ENCODE measurements at places on chromosomes 7 and 10.

DNA sequence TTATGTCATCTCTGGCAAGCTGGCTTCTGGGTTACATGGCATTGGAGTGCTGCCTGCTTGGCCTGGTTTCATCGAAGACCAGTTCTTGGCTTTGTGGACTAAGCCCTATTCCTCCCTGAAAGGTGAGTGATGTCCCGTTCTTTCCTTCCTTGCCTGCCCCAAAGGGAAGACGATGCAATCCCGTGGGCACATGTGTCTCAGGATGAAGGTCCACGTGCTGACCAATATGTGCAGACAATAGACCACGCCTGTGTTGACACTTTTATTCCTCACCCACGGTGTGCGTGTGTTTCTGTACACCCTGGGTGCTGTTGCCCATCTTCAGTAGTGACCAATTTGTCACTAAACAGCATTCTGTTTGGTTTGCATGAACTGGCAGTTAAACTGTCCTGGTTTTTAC is 28.6 kb upstream of the SHH start:
- DNase-seq, result no peak

DNA sequence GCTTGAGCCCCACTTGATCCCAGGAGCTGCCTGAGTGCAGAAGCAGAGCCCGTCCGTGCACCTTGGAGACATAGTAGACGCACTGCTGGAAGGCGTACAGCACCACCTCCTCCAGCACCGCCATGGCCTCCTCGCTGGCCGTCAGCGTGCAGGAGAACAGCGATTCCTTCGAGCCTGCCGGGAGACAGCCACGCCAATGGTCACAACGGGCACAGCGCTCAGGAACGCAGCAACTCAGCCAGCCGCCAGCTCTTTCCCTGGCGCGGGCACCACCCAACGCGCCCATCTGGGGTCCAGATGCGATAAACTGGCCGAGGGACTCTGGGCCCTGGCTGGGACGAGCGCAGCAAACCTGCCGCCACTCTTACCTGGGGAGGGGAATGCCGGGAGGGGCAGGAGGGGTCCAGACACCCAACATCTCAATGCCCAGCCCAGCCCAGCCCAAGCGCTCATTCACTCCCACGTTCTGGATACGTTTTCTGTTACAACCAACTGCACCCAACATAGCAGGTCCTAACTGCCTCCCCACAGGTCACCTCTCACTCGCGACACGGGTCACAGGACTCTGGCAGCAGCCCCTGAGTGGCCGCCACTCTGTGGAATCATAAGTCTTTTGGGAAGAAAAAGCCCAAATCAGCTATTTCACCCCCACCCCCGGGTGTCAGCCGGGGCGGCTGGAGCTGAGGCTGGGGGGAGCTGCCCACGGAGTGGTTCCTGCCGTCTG is 41.9 kb downstream of the AP5Z1 start:
- no peak for DNase-seq

- DNase-seq, result no peak
These were observed 154.0 kb upstream of the FOXK1 start for GRCh38 chr7:4527988-4528636.

DNA sequence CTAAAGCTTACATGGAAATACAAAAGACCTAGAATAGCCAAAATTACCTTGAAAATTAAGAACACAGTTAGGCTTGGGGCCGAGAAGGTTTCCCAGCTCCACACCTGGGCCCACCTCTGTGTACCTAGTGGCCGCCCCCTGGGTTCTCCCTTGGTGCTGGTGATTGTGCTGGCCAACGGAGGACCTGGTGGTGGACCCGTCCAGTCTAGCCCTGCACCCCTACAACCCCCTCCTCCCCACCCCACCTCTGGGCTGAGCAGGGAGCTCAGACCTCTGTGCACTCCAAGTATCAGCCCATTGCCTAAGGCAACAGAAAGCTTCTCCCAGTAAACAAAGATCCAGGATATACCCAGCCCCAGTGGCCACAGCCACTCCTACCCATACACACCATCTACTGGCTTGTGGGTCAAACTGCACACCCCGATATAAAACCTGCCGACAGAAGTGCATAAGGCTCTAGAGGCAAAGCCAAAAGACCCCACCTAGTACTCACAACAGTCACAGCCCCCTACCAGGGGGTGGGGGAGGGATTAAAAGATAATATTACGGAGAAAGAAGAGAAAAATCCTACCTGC is 105.0 kb upstream of the DIP2C start:
- no peak for DNase-seq

DNA sequence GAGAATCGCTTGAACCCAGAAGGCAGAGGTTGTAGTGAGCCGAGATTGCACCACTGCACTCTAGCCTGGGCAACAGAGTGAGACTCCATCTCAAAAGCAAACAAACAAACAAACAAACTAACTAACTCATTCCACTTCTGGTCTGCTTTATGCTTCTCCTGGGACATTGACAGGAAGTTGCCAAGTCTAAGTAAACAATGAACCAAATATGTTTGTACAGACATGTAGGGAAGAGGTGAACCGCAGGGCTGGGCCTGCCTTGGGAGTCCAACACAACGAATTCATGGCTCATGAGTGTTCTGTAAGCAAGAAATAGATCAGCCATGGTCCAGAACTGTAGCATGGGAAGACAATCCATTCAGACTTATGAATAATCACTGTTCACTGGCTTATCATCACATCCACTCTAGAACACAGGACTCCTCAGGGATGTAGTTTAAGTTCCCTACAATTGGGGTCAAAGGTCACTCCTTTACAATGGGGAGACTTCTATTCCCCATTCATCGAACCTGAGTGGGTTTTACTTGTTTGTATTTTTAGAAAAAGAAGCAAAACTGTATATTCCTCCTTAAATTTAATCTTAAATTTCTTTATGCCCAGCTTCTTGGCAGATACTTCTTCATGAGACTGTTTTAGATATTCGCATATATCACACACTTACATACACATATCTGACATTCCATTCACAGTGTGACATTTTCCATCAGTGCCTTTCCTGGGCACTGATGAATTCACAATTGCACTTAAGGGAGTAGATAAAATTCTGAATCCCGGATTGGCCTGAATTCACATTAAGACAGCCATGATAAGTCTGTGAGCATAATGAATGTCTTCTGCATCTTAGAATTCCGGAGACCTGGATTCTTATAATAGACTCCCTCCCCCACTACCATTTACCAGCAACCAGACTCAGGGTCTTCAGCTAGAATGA is 159.1 kb upstream of the EEPD1 start:
- no peak for DNase-seq

DNA sequence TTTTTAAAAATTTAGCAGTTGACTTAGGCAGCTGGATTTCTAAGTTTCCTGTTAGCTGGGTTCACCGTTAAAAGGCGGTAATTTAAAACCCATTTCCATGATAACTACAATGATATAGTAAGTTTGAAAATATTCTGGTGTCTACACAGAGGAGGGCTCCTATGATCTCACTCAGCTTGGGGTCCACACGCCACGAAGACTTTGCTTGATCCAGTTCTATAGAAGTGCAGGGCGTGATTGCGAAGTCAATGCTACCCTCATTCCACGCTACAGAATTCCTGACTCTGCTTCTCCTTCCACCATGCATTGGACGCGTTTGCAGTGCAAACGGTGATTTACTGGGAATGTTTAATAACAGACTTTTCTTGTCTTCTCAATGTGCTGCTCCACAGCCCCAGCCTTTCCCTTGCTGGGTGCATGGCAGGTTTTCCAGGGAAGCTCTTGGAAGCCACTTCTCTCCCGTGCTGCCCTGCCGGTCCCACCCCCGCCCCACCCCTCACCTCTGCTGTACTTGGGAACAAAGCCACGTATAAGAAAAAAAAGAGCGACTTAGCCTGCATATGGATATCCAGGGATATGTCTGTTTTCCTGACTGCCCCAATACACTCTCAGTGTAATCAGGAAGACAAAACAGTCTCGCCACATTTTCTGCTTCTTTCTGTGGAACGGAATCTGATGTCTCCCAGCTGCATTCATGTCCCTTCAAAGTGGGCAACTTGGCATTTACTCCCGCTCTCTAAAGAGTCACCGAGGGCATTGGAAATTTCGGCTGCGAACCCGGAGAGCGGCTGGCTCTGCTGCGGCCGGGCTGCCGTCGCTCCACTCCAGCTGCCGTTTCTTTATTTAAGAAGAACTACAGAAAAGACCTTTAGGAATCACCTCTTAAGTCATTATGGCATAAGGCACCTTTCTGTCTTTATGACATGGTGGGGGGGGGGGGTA is 434.4 kb upstream of the MGMT start:
- no peak for DNase-seq

DNA sequence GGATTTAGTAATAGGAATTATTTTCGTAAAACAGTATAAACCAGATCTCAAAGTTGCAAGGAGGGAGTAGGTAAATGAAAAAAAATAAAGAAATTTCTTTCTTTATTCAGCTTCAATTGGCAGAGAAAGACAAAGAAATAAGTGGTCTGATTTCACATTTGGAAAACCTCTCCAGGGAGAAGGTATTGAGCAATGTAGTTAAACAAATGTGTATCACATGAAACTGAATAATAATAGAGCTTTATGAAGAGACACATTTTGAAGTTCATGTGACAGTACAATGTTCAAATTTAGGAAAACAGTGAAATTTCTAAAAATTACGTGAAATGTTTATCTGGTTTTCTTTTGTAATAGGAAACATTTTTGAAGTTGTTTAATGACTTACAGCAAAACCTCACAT is 63.0 kb downstream of the TAX1BP1 start:
- no peak for DNase-seq

- DNase-seq, result no peak
These were observed 48.8 kb downstream of the BZW2 start for GRCh38 chr7:16694806-16695205.

DNA sequence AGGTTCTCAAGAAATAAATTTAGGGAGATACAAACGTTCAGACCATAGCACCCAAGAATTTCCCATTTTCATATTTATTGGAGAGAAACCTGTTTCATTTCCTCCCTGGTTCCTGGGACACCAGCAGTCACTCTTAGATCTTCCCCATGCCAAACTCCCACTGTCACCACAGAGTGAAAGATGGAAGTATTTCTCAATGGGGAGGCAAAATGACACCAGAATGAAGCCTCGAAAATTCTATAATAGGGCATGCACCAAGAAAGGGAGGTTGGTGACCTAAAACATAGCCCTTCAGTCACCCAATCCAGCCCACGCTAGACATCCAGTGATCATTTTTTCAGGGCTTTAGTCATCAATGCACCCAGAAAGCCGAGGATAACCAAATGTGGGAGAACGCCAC is 148.1 kb upstream of the PLXDC2 start:
- no peak for DNase-seq

- no peak for DNase-seq
These were observed 182.3 kb upstream of the CDCA7L start for GRCh38 chr7:22127835-22128527.

- no peak for DNase-seq
These were observed 112.4 kb downstream of the CABCOCO1 start for GRCh38 chr10:61775111-61775510.

DNA sequence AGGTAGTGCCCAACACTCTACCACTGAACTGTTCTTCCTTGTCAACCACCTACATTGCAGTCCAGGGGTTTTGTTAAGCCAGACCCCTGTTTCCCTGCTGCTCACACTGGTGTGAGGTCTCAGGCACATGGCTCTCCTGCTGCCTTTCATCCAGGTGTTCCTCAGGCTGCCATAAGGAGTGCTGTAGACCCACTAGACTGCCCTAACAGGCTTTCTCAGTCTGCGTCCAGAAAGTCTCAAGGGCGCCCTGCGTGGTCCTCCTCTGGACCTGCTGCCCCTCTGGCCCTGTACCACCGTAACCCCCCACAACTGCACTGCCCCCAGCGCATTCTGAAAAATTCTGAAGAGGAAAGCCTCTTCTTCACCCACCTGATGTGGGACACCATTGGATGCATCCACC is 225.7 kb upstream of the ANKRD30A start:
- no peak for DNase-seq

- no peak for DNase-seq
These were observed 193.0 kb upstream of the CELF2 start for GRCh38 chr10:10824591-10825148.

- DNase-seq, result no peak
These were observed 61.3 kb upstream of the INSIG1 start for GRCh38 chr7:155236386-155236785.

GRCh38 chr7:5692845-5693278 is 88.6 kb downstream of the RNF216 start:
- DNase-seq, result no peak
